ENCODE measurements at places on chromosomes 5 and 9. TPM values are rescaled to one million over a fixed set of nuclear protein-coding genes. Genes with fewer than 3 reads are reported as not detected.

- DNase-seq = no peak
Measured at GRCh38 chr9:118459913-118460312, 755.7 kb downstream of the TLR4 start.

GRCh38 chr5:59537961-59538749 is 355.4 kb downstream of the PDE4D start:
- DNase-seq = no peak

GRCh38 chr5:132890817-132891216 is 17.3 kb downstream of the LEAP2 start:
- DNase-seq = no peak

Gene NMUR2
- not detected for total RNA-seq

DNA sequence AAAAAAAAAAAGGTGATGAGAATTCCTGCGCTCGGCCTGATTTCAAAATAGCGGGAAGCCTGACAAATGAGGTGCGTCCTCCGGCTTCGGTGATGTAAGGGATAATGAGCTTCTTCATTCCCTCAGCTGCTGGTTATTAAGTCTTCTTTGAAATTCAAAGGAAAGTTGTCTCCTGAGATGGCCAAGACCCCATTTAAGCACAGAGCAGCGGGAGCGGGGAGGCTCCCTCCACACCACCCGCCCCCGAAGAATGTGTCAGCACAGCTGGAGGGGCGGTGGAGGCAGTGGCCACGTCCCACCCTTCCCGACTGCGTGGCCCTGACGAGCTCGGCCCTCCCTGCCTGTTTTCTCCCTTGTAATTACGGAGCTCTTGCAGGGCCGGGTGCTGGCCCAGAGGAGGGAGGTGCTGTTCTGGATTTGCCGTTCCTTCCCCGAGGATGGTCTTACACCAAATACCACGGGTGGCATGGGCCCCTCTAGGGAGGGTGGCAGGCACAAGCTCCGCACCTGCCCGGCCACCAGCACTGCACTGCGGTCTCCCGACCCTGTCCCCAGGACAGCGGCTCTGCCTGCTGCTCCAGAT is 31.0 kb downstream of the SLC9A3 start:
- no peak for DNase-seq

GRCh38 chr5:74974451-74975091 is 77.8 kb downstream of the GCNT4 start:
- DNase-seq = no peak

Gene EQTN
- not detected for total RNA-seq

Gene FAM153A
- 16.3 TPM for total RNA-seq

- DNase-seq = no peak
Measured at GRCh38 chr9:4678679-4679267, 596 bp upstream of the CDC37L1 start.

- DNase-seq = no peak
Measured at GRCh38 chr9:13480693-13481092, 201.2 kb upstream of the MPDZ start.

Gene NUTM2G
- total RNA-seq = not detected

Gene STPG3
- total RNA-seq = 0.48 TPM

- DNase-seq = peak; percentile 29
Measured at GRCh38 chr9:121744002-121744686, 92.7 kb downstream of the DAB2IP start.

Gene FOXD4L6
- total RNA-seq = 0.18 TPM

DNA sequence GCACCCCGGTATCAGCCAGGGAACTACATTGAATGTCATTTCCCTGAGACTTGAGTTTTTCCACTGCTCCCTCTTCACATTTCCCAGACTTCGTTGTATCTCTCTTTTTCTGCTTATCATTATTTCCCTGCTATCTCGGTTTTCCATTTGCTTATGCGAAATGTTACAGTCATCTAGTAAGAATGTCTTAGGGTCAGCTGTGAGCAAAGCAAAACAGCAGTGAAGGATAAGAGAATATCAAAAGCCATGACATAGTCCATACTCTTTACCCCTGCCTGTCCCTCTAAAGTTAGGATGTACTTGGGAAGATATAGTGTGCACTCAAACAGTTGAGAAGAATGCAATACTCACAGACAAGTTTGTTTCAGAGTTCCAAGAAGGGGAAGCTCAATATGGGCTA is 88.7 kb downstream of the ITGA1 start:
- DNase-seq = no peak

Gene GBGT1
- total RNA-seq = 7.4 TPM

GRCh38 chr9:137429974-137430722 is 7.0 kb downstream of the NOXA1 start:
- DNase-seq = no peak

Gene SLC34A3
- total RNA-seq = not detected

DNA sequence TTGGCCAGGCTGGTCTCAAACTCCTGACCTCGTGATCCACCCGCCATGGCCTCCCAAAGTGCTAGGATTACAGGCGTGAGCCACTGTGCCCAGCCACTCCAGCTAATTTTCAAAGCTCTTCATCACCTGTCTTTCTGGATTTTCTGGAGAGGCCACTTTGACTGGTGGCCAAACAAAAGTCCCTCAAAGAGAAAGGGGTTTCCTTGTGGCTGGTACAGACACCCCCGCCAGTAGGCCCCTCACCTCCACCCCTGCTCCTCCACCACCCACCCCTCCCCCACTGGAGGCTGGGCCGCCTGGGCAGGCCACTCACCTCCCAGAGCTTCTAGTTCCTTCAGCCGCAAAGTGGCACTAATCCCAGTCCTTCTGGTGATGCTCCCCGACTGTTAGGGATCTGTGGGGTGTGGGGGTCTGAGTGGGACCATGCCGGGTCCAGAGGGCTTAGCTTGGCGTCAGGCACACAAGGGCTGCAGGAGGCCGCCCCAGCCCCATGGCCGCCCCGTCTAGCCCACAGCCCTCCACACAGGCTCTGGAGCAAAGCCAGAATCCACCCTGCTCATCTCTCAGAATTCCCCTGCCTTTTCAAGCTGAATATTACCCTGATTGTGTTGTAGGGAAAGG is 182.0 kb upstream of the IER5L start:
- no peak for DNase-seq

Gene ZDHHC11
- 11.9 TPM for total RNA-seq

DNA sequence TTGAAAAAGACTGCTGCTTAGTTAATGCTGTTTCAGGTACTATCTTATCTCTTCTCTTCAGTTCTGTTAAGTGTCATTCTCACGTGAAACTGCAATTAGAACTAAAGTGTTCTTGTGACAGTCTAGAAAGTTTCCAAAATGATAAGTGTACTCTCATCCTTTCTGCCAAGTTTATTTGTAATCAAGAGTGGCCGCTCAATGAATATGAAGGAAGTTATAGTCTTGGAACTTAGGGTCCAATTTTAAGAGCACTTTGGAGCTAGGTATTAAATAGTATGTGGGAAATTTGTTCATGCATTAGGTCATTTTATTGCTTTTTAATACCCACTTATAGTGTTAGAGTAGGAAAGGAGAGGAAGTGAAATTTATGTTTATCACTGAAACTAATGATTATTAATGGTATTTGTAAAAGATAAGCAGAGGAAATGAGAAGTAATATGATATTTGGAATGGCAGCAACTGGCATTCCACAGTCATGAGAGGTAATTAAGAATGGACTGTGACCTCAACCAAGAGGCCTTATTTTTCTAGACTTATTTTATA is 20.4 kb downstream of the XRCC4 start:
- no peak for DNase-seq

DNA sequence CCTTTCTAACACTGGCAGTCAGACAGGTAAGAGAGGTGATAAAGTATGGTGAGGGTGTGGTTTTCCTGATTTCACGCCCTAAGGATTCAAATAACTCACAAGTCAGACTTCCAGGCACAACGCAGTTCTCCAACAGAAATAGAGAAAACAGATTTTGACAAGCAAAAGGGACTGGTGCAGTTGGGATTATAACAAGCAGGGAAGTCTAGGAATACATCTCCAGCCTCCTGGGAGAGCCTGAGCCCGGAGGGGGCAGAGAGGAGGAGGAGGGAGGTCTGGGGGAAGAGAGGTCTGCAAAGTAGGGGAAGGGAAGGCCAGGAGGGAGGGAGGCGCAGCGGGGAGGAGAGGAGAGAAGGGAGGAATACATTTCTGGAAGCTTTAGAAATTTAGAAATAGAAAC is 1.6 kb downstream of the CMBL start:
- no peak for DNase-seq

DNA sequence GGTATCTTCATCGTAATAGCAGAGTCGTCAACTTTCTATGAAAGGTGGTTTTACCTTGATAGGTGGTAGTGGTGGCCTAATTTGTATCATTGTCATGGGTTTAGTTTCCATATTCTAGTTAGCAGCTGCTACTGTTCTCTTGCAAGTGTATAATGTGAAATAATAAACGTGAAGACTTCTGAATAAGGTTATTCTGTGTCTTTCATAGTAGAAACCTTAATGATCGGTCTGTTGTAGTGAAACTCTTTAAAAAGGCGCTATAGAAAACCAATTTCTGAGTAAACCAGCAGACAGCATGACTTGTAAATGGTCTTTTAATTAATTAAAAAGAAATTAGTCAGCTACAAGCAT is 1.6 kb downstream of the SET start:
- no peak for DNase-seq

Gene ACOT12
- not detected for total RNA-seq

Gene MARCOL
- total RNA-seq = not detected

- no peak for DNase-seq
Measured at GRCh38 chr5:127757576-127757975, 54.4 kb downstream of the CCDC192 start.

Gene SLCO6A1
- total RNA-seq = not detected

Gene DMGDH
- 0.41 TPM for total RNA-seq

Gene GTF2H2C
- total RNA-seq = 49.5 TPM

Gene VLDLR
- 12.6 TPM for total RNA-seq

- no peak for DNase-seq
Measured at GRCh38 chr5:108315829-108316228, 66.1 kb downstream of the FBXL17 start.

Gene PPIC
- total RNA-seq = not detected

Gene NR5A1
- not detected for total RNA-seq

Gene PAEP
- not detected for total RNA-seq

Gene COL5A1
- total RNA-seq = 0.11 TPM

DNA sequence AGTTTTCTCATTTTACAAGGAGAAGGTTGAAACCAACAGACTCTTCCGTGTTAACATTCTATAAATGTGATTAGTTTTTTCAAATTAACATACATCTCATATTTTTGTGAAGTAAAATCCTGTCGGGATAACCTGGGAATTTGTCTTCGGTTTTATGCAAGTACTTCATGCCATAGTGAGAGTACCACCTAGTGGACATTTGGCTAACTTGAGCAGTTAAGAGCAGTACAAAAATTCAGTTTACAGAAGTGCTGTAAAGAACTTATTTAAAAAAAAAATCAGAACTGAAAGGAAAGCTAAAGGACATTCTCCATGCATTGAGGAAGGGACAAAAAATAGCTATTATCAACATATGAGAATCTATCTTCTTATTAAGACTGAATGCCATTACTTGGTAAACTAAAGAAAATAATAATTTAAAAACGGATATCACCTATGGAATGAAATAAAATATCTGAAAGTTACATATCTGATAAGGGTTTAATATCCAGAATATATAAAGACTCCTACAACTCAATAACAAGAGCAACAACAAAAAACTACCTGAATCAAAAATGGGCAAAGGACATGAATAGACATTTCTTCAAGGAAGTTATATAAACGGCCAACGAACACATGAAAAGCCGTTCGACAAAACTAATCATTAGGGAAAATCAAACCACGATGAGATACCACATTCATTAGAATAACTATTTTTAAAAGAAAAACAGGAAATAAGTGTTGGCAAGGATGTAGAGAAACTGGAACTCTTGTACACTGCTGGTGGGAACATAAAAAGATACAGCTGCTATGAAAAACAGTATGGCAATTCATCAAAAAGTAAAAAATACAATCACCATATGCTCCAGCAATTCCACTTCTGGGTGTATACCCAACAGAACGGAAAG is 117.0 kb upstream of the GNA14 start:
- DNase-seq = no peak

DNA sequence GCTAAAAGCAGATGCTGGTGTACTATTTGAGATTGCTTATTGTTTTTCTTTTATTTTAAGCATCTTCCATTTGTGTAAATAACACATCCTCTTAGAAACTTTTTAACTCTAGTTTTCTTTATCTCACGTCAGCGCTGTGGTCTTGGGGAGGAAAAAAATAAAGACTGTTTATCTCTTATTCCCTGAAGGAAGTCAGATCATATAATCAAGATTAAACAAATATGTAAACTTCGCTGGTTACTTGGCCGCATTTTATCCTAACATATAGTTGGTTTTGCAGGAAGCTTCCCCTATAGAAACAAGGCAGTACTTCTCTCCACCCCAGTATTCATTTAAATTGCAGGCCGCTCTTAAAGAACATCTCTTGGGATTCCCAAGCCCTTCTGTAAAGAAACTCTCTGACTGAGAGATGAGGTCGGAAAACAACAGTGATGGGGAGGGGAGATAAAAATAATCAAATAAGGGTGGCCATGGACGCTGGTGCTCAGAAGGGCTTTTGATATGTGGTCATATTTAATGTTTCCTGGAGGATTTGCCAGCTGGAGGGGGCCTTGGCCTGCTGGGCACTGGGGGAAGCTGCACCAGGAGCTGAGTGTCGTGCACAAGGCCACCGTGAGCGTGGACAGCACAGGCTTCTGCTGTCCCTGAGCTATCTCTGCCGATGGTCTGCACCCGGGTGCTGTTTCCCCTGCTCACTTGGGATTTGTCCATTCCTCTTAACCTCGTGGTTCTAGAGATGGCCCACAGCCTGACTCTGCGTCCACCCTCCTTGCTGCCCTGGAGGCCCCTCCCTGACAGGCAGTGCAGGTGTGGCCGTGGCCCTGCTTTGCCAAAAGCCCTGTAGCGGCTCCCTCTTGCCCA is 23.8 kb downstream of the NEURL1B start:
- DNase-seq = no peak

DNA sequence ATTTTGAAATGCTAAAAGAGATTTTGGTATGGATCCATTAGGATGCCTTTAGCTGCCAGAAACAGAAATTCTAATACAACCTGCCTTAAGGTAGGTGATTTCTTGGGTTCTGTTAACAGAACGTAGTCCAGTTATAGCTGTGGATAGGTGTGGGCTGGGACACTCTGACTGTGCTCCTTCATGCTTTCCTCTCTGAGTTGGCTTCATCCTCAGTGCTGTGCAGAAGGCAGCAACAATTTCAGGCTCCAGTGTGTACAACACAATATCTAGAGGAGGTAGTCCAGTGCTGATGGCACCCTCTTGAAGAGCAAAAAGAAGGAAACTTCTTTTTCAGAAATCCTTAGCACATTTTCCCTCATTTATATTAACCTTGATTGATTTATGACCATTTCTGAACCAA is 34.4 kb downstream of the NNT start:
- DNase-seq = no peak

DNA sequence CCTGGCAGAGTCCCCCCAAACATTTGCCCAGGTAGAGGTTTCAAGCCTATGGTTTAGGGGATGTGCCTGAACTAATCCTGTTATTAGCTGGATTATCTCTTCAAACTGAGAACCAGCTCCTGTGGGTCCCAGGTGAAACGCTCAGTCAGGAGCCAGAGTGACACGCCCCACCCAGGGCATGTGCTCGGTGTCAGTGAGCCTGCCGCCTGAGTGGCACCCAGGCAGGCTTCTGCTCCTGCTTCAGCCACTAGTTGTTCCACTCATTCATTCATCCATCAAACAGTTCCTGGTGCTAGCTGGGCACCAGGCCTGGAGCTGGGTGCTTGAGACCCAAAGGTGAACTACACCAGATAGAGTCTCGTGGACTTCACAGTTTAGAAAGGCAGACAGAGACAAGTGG is 129.4 kb upstream of the PITX1 start:
- no peak for DNase-seq

- no peak for DNase-seq
Measured at GRCh38 chr9:4382722-4383317, 83.0 kb upstream of the GLIS3 start.
